NCI-H748 treated with DMSO at 0.1 percent for 48 hours (cell line): ENCODE measurements at places on chromosomes 12 and 14.

- no peak for DNase-seq
Observed at GRCh38 chr14:98501335-98501734, 770.7 kb downstream of the BCL11B start.

GRCh38 chr14:55980970-55981369 lies 137.2 kb upstream of the PELI2 start:
- no peak for DNase-seq

GRCh38 chr14:59123531-59123930 lies 64.9 kb upstream of the DAAM1 start:
- no peak for DNase-seq

- DNase-seq = no peak
Observed at GRCh38 chr12:86929962-86930361, 673.8 kb upstream of the MGAT4C start.

GRCh38 chr12:459430-460258 lies at the start of gene B4GALNT3:
TSS of gene B4GALNT3 (plus strand) at chr12:459939. CDS start at chr12:460377, 438 bp downstream.
- DNase-seq = no peak

GRCh38 chr12:87836190-87836589 lies 193.0 kb downstream of the C12orf50 start:
- no peak for DNase-seq

- DNase-seq = no peak
Observed at GRCh38 chr12:112149596-112149995, 24.2 kb downstream of the TRAFD1 start.

DNA sequence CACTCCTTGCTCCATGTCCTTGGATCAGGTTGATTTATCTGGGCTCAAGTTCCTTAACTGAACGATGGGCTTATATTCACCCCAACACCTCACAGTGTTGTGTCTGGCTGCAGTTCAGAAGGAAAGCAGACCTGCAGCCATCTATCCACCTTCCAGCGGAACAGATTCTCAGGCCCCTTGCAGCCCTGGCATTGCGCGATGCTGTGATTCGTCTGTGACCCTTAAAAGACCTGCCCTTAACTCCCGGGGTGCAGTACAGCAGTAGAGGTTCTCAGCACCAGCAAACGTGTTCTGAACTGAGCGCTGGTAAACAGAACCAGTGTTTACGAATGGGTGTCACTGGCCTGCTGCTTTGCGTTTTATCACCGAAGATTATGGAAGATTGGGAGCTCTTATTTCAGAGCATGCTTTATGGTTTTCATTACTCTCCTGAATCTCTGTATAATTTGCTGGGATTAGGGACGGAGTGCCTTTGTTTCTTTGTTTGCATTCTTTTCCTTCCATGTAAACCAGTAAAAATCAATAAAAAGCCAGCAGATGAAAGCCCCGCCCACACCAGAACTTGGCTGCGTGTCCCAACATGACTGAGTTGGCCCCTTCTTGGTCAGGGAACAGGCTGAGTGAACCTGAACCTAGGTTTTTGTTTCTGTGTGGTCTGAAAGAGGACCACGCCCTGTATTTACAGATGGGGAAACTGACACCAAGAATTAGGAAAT lies 286.7 kb upstream of the CRY1 start:
- peak; percentile 94 for DNase-seq

GRCh38 chr12:27906658-27907473 lies 65.7 kb downstream of the PTHLH start:
- DNase-seq = no peak

DNA sequence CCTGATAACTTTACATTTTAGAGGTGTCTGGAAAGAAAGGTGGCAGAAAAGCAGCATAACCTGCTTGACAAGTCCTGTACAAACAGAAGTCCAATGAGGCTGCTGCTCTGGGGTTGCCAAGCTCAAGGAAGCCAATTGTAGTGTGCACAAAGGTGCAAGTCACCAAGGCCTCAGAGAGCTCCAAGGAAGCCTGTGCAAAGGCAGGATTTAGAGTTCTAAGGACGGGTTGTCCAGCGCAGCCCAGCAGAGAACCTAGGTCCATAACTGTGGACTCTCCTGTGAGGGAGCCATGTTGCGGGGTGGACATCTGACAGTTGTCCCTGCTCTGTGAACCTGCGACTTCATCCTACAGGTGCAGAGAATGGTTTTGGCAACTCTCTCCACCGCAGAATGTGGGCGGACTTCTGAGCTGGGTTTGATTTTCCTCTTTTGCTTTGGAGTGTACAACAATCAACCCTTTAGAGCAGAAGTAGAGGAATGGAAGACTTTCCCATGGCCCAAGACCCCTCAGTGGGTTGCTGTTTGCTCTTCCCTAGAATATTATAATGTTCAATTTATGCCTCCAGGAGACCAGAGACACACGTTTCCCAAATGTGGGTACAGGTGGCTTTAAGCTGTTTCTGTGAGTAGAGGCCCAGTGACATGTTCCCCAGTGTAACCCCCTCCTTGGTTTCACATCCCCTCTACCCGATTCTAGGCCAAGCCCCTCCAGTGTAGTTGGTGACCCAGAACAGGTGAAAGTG lies 81.0 kb downstream of the ETV6 start:
- peak; percentile 18 for DNase-seq

GRCh38 chr12:101799774-101800173 lies 31.0 kb downstream of the GNPTAB start:
- DNase-seq = no peak

DNA sequence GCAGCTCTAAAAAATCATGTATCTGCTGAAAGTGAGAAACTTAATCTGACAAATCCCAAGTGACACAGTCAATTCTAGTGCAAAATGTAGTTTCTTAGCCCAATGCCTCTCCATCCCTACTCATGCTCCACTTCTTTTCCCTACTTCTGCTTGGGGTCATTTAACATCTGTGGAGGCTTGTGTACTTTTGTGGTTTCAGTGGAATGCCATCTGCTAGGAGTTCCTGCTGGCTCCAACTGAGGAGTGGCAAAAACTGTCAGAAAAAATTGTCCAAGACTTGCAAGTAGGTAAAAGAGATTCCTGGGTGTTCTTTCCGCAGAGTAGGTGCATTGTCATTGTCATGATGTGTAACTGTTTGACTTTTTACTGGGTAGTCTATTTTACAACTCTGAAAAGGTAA lies 12.5 kb upstream of the AVPR1A start:
- DNase-seq = no peak

GRCh38 chr12:120866108-120866507 lies 38.0 kb downstream of the SPPL3 start:
- DNase-seq = no peak

DNA sequence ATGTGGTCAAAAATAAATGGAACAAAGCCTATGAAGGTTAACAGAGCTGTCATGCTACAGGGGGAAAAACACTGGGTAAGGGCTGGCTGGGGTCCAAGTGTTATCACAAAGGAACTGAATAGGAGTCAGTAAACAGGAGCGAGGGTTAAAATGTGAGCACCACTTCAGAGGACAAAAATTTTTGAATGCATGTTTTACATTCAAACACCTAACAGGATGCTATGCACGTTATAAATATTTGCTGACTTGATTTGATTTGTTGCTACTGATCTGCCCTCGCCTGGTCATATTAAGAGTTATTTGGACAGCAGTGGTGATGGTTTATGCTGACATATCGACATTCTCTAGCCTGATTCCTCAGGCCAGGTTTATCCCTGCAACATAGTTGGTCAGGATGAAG lies 7.4 kb upstream of the KTN1 start:
- DNase-seq = peak; percentile 96

GRCh38 chr12:123389560-123390351 lies 5.8 kb downstream of the KMT5A start:
- DNase-seq = no peak

GRCh38 chr14:101480747-101481530 lies 80.4 kb upstream of the DIO3 start:
- DNase-seq = no peak

DNA sequence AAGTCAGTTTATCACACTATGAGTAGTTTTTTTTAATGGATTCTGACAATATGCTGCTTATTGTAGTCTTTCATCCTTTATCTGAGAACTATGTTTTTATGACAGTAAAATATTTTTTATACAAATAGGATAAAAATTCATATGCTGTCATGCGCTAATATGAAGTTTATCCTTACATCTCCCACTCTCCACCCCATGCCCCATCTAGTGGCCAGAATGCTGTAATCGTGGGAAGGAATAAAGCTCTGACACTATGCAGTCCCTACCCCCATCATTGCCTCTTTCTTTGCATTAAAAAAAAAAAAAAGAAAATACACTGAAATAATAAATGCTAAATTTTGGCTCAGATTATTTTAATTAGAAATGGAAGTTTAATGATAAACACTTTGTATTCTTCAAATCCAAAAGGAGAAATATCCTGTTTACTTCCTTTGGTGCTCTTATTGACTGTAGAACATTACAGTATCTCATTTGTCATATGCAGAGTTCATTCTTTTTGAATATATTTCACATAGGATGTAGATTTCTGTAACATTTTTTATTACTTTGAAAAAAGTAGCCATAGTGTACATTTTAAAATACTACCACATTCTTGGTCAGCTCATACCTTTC lies 145.9 kb upstream of the SLCO1C1 start:
- DNase-seq = no peak

DNA sequence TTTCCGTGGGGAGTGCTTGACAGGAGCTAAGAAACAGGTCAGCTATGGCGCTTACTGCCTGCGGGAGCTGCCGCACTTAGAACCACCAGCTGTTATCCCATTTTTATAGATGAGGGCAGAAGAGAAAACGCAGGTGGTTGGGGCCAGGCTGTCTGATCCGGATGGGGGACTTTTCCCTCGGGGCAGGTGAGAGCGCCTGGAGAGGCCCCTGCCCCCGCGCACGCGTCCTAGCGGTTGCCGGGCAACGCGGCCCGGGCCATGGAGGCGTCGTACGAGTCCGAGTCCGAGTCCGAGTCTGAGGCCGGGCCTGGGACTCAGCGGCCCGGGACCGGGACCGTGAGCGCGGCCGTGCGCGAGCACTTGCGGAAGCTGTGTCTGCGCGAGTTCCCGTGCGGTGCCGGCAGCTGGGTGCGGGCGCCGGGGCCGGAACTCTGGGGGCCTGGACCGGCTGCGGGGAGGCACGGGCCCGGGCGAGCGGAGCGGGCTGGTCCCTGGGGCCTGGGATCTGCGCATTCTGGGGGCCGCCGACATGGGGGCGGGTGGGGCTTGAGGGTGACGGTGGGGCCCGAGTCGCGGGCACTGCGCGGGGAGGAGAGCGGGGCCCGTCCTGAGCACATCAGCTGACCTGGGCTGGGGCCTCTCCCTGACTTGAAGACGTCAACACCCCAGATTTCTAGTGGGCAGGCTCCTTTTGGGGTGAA lies at the start of gene LRRC43:
TSS of gene LRRC43 (plus strand) at position 237 of the 701 bp plus-strand sequence. CDS start at position 259, 22 bp downstream.
- DNase-seq = peak; percentile 39

DNA sequence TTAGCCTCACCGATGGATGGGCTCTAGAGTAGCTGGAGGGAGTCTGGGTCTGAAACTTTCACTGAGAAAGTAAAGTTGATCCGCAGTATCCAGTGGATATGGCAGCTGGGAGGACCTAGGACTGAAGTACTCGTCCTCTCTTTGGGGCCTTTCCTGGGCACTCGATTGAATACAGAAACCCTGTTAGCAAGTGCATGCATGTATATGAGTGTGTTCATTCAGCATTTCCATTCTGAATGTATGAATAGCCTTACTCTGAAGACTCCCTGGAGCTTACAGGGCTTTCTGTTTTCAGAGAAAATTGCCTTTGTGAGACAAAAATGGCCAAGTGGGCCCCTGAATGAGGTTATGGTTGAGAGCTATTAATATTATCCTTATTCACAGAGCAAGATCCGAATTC lies 62.8 kb downstream of the DAD1 start:
- no peak for DNase-seq

DNA sequence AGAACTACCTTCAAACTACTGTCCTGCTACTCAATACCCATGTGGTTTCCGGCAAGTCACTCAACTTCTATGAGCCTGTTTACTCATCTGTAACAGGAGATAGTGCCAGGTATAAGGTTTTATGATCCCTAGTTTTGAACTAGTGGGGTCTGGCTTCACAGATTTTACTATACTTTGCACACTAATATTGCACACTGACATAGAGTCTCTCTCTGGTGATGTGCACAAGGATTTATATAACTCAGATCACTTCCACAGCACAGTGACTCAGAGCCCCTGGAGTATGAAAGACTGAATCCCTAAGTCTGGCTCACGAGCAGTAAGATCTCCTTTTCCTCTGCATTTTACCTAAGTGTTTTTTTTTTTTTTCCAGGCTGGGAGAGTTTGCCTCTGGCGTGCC lies 69.7 kb upstream of the SLC38A2 start:
- DNase-seq = no peak

- DNase-seq = no peak
Observed at GRCh38 chr14:64387232-64387781, 846 bp upstream of the MTHFD1 start.

- DNase-seq = no peak
Observed at GRCh38 chr12:16359512-16360491, 12.4 kb downstream of the MGST1 start.

GRCh38 chr12:129776977-129777667 lies 126.7 kb downstream of the TMEM132D start:
- peak; percentile 58 for DNase-seq

DNA sequence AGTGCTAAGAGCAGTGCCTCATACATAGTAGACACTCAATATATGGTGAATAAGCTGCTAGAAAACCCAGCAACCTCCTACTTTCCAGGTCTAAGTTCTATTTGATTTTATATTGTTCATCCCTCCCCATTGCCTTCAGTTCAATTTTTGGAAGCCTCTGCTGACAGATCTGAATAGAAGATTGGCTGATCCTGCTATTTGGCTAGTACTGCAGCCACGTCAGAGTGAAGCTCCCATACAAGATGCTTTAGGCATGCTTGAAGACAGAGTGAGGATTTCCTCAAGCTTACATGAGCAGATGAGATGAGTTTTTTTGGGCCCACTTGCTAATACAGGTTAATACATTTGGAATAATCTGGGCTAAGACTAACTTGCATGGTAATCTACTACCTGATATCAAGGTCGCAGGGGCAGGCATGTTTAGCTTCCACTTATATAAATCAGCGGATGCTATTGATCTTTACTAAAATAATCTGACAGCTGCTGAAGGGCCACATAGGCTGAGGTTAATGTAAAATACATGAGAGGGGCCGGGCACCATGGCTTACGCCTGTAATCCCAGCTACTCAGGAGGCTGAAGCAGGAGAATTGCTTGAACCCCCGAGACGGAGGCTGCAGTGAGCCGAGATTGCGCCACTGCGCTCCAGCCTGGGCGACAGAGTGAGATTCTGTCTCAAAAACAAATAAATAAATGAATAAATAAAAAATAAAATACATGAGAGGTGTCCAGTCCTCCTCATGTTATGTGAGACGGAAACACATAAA lies 15.9 kb upstream of the AEBP2 start:
- DNase-seq = no peak

GRCh38 chr14:91997492-91997891 lies 42.4 kb downstream of the TRIP11 start:
- DNase-seq = no peak

GRCh38 chr14:59239022-59239421 lies 50.6 kb downstream of the DAAM1 start:
- DNase-seq = peak; percentile 34

DNA sequence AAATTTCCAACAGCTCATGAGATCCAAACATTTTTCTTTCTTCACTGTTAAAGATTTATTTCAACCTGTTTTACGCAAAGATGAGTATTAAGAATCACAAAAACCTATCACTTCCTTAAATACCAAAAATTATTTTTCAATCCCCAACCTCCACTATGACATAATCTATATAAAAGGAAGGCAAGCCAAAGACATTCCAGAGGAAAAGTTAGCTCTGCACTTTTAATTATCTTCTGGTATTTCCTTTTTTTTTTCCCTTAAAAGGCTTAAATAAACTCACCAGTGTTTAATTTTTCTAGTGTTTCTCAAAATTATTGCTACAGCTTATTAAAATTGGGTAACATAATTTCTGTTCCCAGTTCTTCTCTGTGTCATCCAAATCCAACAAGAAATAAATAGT lies 75.9 kb downstream of the BMP4 start:
- DNase-seq = no peak
